ENCODE measurements at places on chromosomes 4 and X. TPM values are rescaled to one million over a fixed set of nuclear protein-coding genes. Genes with fewer than 3 reads are reported as not detected.

DNA sequence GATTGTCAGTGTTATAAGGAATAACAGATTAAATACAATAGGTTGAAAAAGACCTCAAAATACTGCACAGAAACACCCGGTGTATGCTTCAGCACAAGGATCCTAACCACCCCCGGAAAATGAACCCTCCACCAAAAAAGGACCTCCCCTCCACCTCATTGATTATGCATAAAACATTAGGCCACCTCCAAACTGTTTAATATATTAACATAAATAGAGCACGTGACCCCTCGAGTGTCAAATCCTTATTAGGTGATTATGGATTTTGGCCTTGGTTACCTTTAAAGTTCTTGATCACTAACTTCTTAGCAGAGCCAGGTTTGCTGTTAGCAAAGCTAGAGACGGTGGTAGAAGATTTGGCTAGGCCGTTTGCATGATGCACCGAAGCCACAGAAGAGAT lies 958 bp downstream of the CUL4B start:
- peak overlapping the region; percentile 59 for H3K4me3 ChIP-seq
- H3K36me3 ChIP-seq = no peaks in the 10 kb centered on the region
- DNase-seq = no peak
- peak overlapping the region; percentile 98 for H3K27ac ChIP-seq
- H3K4me1 ChIP-seq = no peaks in the 10 kb centered on the region

- no peak overlapping the region for H3K27ac ChIP-seq
- H3K27me3 ChIP-seq = no peaks in the 10 kb centered on the region
- no peak for DNase-seq
- H3K4me1 ChIP-seq = no peaks in the 10 kb centered on the region
- H3K4me3 ChIP-seq = no peak overlapping the region
Observed at GRCh38 chrX:13284570-13284969, 35.3 kb downstream of the ATXN3L start.

- H3K27me3 ChIP-seq = peaks cover 27% of the 10 kb centered on the region
- H3K4me3 ChIP-seq = no peak overlapping the region
- DNase-seq = no peak
- no peak overlapping the region for H3K27ac ChIP-seq
- H3K4me1 ChIP-seq = peaks cover 5% of the 10 kb centered on the region
Observed at GRCh38 chr4:174210354-174210753, 73.1 kb downstream of the FBXO8 start.

The RADX gene
- total RNA-seq = 7.9 TPM

The SLC6A14 gene
- total RNA-seq = 0.73 TPM

The CD38 gene
- 9.9 TPM for total RNA-seq

The PCDH11X gene
- total RNA-seq = 0.51 TPM
